Iris pigment epithelial cell (primary cell): ENCODE measurements at places on chromosomes 2 and 18.

DNA sequence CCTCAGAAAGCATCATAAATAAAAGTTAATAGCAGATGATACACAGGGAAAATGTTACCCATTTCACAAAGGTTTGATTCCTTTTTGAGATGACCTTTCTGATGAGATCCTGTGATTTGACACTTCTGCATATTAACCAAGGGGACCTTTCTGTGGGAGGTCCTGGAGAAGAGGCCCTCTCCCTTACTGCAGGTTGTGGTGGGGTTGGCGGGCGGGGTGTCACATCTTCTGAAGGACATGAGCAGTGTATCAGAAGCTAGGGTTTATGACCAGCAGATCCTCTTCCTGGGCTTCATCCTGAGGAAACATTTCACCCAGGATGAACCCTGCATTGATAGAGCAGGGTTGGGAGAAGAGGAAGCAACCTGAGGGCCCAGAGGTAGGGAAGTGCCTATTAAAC is 37.2 kb upstream of the SCLY start:
- DNase-seq = no peak

GRCh38 chr2:122999821-123000220 is 1025.3 kb upstream of the CNTNAP5 start:
- DNase-seq = no peak

DNA sequence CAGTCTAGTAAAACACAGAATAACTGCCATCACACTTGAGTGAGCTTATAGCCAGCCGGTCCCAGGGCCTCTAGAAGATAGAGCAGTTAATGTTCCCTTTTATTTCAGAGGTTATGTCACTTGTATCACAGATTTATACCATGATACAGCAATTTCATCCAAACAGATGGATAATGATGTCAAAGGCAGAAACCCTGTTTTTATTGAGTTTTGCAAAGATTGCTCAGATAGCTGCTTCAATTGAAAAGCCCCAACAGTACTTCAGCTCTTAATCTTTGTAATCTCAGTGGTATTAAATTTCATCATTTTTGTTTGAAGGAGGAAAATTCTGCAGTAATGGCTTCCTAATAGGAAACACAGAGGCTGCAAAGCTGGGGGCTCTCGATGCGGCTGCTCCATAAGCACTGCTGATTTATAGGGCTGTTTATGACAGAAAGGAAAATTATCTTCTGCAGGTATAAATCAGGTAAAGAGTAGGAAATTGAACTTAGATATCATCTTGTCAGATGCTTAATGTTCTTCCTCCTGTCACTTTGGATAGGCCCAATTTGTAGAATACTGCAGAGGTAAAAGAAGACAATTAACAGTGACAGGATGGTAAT is 112.3 kb downstream of the LNPK start:
- no peak for DNase-seq

GRCh38 chr2:142722569-142722968 is 154.9 kb upstream of the KYNU start:
- peak; percentile 88 for DNase-seq

DNA sequence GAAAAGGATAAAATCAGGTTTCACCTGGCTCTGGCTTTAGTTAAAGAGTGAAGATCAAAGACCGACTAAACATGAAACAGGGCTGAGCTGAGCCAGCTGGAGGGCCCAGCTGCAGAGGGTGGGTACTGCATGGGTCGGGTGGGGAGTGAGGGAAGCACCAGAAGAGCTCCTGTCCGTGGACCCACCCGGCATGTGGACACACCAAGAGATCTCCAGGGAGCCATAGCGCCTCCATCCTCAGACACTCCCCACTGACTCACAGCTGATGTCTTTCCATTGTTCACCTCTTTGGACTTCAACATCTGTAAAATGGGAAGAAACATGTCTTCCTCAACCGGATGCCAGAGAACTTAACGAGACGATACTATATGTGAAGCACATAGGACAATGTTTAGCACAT is 178.3 kb upstream of the KLHL29 start:
- no peak for DNase-seq
